CD4-positive, alpha-beta T cell treated with Interleukin-17A for 1 hour (primary cell): ENCODE measurements at places on chromosomes 3 and 15.

DNA sequence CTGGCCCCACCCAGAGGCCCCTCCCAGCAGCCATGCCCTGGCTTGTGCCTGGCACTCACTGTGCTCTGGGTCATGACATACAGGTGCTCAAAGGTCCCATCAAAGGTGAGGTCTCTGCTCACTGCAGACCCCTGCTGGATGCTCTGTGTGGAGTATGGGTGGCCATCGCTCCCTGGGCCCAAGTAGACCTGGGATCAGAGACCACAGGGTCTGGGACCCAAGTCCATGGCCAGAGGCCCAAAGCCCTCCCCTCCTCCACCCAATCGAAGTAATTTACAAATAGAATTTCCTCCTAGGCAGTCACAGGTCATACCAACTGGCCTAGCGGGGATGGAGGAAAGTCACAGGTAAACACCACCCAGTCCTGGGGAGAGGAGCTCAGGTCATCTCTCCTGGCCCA, 7.6 kb downstream of the PLXNB1 start:
- no peak for DNase-seq

- DNase-seq, result no peak
These were observed 19.8 kb upstream of the SOX2 start for GRCh38 chr3:181691901-181692300.

GRCh38 chr3:129398803-129399144, 29.7 kb downstream of the EFCAB12 start:
- DNase-seq, result peak; percentile 18

DNA sequence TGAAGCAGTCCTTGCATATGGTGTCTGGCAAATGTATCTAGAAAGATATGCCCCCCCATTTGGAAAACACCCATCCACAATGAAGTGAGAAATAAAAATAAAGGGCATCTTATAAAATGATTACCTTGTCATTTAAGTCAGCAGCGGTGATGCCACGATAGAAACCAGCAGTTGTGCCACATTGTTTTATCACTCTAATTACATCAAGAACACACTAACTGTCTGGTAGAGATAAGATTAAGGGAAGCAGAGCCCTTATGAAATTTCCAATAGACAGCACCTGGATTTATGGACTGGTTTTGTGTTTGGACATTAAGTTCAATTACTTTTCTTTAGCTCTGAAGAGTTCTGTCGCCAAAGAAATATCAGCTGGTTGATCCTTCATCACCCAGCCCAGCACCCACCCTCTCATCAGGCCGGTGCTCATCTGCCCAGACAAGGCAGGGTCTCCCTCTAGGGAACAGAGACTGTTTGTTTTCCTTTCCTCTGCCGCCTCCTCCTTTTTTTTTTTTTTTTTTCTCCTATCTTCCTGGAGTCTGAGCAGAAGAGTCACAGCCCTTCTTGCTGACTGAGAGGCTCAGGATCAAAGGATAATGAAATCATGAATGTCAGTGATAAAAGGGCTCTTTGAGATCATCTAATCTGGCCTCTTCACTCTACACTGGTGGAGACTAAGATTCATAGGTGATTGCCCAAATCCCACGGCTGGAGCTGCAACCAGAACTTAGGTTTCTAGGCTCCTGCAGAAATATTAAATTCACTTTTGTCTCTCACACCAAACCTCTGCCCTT, 464.1 kb downstream of the NTRK3 start:
- DNase-seq, result no peak

DNA sequence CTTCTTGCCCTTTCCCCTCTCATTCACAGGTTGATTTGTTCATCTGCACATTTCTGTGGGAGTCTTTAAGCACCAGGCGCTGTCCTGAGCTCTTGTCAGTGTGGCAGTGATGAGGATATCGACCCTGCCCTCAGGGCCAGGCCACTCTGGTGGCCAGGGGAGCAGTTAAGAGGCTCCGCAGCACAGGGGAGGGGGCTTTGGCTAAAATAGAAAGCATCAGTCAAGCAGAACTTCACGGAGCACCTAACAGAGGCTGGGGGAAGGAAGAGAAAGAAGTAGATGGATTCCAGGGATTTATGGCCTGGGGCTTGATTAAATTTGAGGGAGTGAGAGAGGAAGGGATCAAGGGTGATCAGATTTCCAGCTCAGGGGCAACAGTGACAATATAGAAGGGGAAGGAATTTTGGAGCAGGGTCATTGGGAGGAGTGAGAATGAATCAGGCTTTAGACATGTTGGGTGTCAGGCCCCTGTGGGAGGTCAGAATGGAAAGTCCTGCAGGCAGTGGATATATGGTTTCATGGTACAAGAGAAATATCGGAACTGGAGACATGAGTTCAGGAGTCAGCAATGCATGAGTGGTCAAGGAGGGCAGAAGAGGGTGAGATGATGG, 73.0 kb upstream of the GLCE start:
- no peak for DNase-seq

DNA sequence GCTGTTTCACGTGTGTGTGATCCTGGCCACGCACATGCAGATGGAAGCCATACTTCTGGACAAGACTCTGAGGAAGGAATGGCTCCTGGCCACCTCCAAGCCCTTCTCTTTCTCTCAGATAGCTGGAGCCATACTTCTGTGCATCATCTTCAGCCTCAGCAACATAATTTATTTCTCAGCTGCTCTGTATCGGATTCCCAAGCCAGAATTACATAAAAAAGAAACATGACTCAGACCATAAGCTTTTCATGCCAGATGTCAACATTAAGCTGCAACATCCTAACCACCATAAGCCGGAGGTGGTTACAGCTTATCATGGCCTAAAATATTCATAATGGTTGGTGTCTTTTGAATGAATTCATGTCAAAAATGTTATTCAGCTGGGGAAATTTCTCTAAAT, 10.6 kb upstream of the KIF23 start:
- DNase-seq, result no peak

DNA sequence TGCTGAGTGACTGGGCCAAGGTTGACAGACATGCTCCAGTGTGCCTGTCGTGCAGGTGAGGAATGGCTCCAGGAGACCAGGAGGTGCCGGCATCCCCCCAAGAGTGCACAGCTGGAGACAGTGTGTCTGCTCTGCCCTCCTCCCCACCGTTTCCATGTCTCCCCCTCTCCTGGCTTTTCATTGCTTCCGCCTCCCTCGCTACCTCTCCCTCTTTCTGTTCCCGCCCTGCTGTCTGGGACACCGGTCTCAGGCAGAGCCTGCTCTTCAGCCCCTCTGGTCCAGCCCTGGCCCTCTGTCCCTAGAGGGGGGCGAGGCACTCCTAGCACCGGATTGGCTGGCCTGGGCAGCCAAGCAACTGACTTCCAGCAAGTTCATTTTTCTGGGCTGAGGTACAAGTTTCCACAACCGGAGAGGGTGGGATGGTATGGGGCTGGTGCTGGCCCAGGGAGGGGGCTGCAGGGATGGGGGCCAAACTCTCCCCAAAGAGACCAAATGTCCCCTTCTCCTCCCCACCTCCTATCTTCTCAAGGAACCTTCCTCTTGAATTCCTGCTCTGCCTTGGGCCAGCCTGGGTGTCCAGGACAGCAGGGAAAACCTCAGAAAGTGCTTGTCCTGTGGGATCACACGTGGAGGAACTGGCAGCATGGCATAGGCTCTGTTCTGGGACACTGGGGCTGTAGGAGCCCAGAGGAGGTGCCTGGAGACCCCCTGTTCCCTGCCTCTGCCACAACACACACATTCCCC, 32.6 kb downstream of the PRKCD start:
- DNase-seq, result no peak
